ENCODE measurements at places on chromosomes 12 and 14.

- no peak for DNase-seq
Measured at GRCh38 chr12:97899529-97899928, 436.9 kb downstream of the RMST start.

- no peak for DNase-seq
Measured at GRCh38 chr14:71891185-71891584, 41.0 kb upstream of the RGS6 start.

DNA sequence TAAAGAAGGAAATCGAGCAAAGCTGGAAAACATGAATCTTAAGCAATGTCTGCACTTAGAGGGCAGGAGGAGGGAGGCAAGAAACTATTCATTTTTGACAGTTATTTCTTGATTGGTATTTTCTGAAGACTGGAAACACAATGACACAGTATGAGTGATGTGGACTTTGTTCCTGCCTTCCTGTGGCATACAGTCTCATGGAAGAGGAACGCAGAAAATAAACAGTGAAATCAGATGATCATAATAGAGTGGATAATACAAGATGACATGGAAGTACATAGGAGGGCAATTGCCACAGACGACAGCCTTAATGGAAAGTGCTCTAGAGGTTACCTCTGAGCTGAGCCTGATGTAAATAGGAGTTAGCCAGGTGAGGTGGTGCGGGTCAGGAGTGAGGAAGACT is 140.4 kb upstream of the MAX start:
- no peak for DNase-seq

DNA sequence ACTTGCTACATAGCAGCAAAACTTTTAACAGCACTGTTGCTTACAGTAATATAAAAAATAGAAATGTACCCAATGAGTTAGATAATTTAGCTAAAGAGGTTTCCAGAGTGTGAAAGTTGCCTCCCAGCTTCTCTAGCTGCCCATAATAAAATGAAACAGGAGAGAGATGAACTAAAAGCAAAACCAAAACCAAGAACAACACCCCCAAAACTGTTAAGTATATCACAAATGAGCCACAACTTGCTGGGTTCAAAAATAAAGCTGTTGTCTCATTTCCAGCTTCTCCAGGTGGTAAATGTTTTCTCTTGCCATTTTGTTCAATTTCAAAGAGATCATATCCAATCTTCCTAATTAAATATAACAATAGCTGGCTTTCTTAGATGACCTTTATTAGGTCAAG is 614.0 kb downstream of the ETNK1 start:
- no peak for DNase-seq

DNA sequence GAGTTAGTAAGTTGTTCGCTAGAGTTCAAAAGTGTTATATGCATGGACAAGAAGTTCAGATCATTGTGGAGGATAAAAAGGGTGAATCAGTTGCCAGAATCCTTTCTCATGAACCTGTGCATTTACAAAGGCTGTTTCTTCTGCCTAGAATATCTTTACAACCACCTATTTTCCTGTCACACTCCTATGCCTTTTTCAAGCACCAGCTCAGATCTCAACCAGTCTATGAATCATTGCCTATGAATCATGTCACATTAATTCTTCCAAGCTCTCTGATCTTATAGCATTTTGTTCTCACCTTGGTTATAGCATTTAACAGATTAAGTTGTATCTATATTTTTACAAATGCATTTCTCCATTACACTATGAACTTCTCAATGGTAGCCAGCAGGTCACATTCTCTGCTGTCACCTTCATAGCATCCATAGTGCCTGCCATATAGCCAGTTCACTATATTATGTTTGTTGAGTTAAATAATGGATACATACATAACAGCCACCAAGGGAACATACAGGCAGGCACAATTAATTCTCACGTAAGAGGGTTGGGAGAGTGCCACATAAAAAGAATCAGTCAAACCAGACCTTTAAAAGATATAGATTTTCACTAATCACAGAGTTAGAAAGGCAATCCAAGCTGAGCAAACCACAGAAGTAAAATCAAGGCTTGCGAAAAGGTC is 573.0 kb downstream of the FOXG1 start:
- DNase-seq: no peak

GRCh38 chr12:77830583-77831351 is at the start of gene NAV3:
TSS of gene NAV3 (plus strand) at chr12:77830894. CDS start at chr12:77831462, 568 bp downstream.
- DNase-seq: no peak

GRCh38 chr14:87830443-87831096 is 162.4 kb downstream of the GALC start:
- no peak for DNase-seq

- DNase-seq: no peak
Measured at GRCh38 chr12:40171501-40171900, 53.3 kb upstream of the LRRK2 start.

DNA sequence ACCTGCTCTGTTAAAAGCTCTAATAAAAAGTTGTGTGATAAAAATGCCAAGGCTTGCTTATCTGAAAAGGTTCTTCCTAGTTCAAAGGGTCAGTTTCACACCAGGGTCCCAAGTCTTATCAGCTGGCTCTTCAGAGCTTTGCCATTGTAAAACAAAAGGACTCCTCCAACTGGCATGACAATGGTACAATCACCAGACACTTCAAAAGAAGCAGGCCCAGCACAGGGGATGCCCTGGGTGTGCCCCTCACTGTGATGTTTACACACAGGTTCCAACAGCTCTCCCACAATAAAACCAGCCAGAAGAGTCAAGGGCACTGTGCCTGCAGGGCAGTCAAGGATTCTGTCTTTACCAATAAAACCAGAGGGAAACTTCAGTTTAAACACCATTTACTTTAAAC is 78.7 kb downstream of the PRICKLE1 start:
- no peak for DNase-seq

GRCh38 chr14:68367536-68367935 is 425.3 kb downstream of the ZFP36L1 start:
- no peak for DNase-seq

DNA sequence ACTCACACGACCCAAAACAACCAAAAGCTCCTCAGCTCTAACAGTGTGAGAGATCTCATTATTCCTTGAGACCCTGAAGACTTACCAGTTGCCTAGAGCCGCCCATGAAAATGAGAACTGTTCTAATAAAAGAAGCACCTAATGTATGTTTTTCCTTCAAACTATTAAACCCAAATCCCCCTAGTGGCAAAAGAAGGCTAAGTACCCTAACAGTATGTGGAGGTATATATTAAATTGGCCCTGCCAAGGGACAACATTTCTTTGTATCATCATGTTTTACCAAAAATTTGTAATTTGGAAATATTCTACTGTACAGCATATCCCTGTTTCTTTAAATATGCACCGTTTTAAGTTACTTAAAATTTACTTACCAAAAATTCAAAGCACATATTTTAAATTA is 38.0 kb upstream of the PPFIA2 start:
- no peak for DNase-seq

- DNase-seq: peak; percentile 67
Measured at GRCh38 chr14:102928412-102929240, 6.2 kb downstream of the AMN start.

GRCh38 chr12:48717252-48717695 is 767 bp upstream of the CCNT1 start:
- no peak for DNase-seq

DNA sequence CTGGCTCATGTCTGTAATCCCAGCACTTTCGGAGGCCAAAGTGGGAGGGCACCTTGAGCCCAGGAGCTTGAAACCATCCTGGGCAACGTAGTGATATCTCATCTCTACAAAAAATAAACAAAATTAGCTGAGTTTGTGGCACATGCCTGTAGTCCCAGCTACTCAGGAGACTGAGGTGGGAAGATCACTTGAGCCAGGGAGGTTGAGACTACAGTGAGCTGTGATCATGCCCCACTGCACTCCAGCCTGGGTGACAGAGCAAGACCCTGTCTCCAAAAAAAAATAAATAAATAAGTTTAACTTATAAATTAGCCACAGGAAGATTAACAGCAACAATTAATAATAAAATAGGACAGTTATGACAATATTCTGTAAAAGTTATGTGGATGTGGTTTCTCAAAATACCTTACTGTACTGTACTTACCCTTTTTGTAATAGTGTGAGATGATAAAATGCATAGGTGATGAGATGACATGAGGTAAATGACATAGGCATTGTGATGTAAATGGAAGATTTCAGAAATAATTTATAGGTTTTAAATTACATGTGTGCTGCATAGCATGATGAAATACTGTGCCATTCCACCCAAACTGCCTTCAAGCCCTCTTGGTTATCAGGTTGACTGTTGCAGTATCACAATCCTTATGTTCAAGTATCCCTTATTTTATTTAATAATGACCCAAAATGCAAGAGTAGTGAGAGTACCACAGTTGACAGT is 22.0 kb downstream of the USP15 start:
- no peak for DNase-seq

DNA sequence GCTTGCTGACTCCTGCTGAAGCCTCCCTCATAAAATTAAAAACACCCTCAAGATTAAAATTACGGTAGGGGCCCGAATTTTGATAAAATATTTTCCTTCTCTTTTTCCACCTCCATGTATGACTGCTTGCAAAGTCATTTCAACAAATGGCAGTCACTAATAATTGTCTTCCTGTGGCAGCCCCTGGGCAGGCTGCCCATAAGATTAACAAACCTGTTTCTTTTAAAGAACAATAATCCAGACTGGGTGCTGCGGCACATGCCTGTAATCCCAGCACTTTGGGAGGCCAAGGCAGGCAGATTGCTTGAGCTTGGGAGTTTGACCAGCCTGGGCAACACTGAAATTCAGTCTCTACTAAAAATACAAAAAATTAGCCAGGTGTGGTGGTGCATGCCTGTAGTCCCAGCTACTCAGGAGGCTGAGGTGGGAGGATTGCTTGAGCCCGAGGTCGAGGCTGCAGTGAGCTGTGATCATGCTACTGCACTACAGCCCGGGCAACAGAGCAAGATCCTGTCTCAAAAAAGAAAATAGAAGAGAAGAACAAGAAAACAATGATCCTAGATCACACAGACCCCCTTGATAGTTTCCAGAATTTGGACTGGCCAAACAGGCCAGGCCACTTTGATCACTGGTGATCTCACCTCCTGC is 8.7 kb downstream of the SAV1 start:
- DNase-seq: no peak

DNA sequence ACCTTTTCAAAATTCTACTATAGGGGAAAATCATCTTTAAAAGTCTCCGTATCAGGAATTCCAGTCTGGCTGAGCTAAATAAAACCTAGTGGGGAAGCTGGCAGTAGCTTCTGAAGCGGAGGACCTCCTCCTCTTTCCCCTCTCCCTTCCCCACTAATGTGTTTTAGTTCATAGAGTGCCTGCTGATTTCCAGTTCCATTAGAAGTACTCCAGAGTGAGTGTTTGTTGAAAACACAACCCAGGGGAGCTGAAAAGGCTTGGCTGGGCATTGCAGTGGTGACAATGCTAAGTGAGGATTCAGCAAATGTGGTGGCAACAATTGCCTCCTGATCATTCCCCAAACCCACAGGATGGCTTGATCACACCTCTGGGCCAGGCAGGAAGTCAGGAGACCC is 144.2 kb upstream of the FRMD6 start:
- no peak for DNase-seq

DNA sequence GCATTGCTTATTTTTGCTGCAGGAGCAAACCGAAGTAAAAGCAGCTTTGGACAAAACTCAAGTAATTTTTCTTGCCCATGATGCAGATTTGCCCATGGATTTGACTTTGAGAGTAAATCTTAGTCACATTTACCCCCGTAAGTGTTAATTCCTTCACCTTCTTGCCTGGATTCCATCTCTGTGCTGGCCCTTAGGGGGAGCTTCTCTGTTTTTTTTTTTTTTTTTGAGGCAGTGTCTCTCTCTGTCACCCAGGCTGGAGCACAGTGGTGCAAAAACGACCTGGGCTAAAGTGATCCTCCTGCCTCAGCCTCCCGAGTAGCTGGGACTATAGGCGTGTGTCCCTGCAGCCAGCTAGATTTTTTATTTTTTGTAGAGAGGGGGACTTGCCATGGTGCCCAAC is 210.2 kb downstream of the FUT8 start:
- no peak for DNase-seq

DNA sequence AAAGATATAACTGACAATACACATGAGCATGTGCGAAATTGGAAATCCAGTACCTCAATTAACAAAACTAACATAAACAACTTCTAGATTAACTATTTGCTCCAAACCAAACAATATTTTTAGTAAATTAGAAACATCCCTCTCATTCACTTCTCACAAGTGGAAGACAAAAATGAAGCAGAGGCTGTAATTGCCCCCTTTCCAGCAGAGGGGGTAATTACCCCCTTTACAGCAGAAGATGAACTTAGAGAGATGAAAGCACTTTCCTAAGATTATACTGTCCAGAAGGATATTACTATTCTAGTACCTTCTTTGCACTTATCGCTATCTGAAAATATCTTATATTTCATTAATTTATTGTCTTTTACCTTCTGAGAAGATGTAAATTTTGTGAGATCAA is 1025.2 kb downstream of the FSCB start:
- no peak for DNase-seq

DNA sequence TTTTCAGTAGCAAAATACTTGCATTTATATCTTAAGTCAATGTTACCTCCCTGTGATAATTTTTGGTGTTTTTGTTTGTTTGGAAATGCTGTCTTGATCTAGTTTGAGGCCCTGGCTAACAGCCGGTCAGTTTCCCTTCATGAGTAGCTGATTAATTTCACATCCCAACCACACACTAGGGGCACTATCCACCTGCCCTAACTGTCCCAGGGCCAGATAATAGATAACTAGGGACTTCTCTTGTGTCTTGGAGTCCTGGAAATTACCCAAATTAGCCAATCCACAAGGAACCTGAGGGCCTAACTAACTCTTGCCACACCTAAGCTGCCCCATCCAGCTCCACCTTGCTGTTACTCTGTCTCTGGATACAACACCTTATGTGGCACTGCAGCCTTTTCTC is 399.9 kb downstream of the FOXG1 start:
- no peak for DNase-seq

GRCh38 chr12:103771466-103771865 is 69.6 kb downstream of the NT5DC3 start:
- no peak for DNase-seq

DNA sequence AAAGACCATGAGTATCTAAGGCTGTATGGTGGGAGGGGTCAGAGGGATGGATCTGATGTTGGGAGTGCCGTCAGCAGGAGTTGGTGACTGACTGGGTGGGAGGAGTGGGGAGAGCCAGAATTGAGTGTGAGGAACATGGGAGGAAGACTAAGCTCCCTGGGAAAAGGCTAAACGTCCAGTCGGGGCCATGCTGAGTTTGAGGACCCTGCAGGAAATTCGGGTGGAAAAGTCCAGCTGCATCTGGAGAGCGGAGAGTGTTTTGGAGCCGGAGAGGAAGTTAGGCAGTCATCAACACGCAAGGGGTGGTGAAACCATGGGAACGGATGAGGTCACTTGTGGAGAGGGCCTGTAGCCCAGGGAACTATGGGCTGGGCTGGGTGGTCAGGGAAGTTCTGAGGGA is 60.9 kb downstream of the ELK3 start:
- DNase-seq: no peak

DNA sequence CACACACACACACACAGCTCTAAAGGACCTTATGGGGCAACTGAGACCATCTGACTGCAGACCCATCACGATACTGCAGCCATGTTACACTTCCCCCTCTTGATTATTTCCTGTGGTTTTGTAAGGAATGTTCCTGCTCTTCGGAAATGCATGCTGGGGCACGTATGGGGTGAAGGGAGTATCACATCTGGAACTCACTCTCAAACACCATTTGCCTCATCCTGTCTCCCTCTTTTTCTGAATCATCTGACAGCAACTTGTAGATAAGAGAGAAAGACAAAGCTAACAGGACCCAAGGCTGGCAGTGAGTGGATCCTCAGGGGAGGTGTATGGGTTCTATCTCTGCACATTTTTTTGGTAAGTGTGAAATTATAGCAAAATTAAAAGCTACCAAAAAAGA is 50.3 kb downstream of the RIMBP2 start:
- no peak for DNase-seq

GRCh38 chr12:99393763-99394162 is 253.8 kb upstream of the GARIN6 start:
- DNase-seq: no peak

- DNase-seq: no peak
Measured at GRCh38 chr12:114698566-114699163, 14.7 kb upstream of the TBX3 start.

Measured in effector CD4-positive, alpha-beta T cell (primary cell).